ENCODE measurements at places on chromosomes 12 and 14.

DNA sequence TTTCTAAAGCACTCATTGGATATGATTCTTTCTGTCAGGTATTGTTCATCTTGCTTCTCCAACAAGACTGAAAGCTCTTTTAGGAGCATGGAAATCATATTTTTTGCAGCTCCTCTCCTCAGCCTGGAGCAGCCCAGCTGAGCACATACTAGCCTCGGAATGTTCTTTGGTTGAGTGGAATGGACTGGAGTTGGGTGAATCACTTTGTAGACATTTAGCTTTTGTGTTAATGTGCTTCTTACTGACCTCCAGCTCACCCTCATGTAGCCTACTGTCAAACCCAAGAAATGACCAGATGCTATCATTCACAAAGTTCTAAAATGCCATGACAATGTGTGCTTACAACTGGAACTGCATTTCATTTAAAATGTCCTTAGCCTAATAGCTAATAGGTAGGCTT lies 161.1 kb downstream of the NUAK1 start:
- DNase-seq, result no peak

- DNase-seq, result no peak
Observed at GRCh38 chr14:53368711-53369201, 215.6 kb upstream of the DDHD1 start.

DNA sequence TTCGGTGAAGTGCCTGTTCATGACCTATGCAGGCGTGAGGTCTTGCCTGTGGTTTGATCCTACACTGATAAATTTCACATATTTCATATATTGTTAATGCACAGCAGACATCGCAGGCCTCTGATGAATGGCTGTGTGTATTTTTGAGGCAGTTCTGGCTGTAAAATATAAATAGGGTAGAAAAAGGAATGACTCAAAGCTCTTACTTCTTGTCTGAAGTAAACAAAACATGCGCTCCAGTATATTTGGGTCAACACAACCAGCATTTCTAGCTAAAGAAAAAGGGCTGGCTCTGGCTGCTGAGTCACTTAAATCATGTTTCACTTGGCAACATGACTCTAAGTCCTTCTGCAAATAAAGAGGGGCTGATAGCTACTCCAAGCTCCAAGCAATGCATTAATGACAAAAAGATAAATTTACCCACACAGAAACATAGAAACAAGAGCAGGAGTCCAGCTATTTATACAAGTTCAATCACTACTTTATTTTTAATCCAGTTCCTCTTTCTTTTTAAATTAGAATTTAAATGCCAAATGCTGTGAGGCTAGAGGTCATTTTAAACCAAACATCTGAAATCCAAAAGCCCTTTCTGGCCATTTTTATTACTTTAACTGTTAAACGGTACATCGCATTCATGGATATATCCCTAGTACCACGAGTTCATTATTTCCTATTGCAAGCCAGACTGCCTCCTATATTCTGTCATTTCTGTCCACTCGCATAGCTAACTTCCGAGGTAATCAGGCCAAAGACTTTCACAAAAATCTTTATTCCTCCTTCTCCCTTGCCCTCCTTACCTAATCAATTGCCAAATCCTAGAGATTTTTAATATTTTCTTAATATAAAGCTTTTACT lies 54.3 kb upstream of the TMCC3 start:
- no peak for DNase-seq

DNA sequence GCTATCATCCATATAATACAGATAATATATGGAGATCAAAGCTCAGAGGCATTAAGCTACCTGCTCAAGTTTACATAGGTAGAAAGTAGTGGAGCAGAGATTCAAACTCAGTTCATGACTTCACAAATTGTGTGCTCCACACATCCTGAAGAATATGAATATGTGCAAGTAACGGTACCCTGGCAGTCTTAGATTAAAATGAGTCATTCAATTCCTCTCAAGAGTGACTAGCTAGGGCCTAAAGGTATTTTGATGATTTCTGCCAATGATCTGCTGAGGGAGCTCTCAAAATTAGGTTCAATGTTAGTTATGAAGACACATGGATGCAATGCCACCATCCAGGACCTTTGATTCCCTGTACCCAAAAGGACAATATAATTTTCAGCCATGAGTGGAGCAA lies 58.9 kb downstream of the GRIP1 start:
- DNase-seq, result no peak

DNA sequence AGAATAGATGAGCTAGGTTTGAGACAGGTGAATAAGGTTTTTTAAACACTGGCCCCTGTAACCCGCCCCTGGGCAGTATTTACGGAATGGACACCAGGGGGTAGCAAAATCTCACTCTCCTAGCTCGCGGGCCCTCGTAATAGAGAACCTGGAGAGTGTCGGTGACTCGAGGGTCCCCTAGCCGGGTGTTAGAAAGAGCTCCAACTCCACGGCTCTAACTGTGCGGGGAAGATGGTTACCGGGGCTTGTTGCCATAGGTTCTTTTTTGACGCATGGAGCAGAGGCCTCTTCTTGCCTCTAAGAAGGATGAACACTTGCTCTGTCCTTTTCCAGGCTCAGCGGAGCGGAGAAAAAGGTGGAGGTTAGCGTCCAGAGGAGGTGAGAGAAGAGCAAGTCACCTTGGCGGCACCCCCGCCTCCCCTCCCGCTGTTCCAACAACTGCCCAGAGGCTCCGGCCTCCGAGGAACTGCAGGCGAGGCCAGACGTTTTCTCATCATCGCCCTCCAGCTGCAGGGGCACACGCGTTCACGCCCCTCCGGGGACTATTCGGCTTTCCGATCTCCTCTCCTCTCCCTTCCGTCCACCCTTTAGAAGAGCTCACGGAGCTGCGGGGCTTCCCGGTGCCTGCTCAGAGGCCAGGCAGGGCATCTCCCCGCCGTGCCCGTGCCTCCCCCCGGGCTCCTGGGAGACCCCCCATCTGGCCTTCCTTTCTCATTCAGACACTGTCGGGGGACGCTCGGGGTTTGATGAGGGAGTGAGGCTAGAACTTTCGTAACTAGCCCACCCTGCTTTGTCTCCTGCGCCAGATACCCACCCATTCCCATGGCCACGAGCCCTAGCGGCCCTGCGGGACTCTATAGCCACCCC lies 1.4 kb upstream of the ARHGEF40 start:
- peak; percentile 44 for DNase-seq

DNA sequence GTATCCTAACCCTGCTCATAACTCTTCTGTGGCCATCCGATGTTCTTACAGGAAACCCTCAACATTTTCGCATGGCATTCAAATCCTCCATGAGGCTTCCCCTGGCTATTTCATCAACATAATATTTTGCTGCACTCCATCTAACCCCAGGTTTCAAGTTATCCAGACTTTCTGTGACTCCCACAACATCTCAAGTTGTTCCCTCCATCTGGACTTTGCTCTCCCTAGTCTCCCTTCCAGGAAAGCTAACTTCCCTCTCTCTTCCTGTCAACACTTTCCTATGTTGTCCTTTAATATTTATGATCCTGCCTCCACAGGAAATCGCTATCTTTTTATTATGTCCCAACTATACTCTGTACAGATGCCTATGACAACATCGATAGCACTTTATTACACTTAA lies 146.1 kb downstream of the METTL25 start:
- DNase-seq, result no peak

- DNase-seq, result peak; percentile 97
Observed at GRCh38 chr12:133130038-133130807, at the start of the genes ZNF10 and ZNF891. Gene ZNF10 (plus strand): TSS chr12:133130627. CDS start chr12:133144493, 13,866 bp downstream. Gene ZNF891 (minus strand): TSS chr12:133130274. CDS start chr12:133121918, 8,356 bp downstream.

- DNase-seq, result no peak
Observed at GRCh38 chr12:68185598-68185997, 26.1 kb upstream of the IFNG start.

GRCh38 chr14:97707603-97708002 lies 910.4 kb downstream of the VRK1 start:
- DNase-seq, result no peak

GRCh38 chr12:65658360-65658759 lies 165.9 kb upstream of the HMGA2 start:
- DNase-seq, result no peak

DNA sequence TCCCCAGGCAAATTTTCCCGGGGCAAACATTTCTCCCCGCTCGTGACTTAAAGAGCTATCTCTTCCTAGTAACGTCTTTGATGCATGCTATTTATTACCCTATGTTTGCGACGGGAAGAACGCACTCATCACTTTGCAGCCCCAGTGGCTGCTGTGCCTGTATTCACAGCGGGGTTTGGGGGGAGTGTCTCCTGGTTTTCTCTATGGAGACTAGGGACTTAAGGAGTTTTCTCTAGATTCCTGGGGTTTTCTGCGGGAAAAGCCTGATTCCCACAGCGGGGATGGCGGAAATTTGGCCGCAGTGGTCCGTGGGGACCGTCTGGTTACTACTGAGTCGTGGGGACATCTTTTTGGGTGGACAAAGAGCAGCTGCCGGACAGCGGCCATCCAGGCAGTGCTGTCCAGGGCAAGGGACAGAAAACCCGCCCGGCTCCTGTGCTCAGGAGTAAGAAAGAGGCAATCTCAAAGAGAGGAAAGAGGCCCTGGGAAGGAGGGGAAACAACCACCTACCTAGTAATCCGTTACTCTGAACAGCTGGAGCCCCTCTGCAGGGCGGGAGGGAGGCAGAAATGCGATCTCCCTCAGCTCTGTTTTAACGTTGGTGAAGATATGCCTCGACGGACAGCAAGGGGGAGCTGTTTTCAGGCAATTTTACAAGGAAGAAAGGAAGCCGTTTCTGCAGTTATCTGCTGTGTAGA lies 771 bp upstream of the AVPR1A start:
- no peak for DNase-seq

DNA sequence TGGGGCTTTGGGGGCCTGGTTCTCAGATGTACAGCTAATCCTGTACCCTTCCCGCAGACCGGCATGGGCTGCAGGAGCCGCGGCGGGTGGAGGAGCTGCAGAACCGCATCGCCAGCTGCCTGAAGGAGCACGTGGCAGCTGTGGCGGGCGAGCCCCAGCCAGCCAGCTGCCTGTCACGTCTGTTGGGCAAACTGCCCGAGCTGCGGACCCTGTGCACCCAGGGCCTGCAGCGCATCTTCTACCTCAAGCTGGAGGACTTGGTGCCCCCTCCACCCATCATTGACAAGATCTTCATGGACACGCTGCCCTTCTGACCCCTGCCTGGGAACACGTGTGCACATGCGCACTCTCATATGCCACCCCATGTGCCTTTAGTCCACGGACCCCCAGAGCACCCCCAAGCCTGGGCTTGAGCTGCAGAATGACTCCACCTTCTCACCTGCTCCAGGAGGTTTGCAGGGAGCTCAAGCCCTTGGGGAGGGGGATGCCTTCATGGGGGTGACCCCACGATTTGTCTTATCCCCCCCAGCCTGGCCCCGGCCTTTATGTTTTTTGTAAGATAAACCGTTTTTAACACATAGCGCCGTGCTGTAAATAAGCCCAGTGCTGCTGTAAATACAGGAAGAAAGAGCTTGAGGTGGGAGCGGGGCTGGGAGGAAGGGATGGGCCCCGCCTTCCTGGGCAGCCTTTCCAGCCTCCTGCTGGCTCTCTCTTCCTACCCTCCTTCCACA lies 7.6 kb downstream of the NR4A1 start:
- no peak for DNase-seq

GRCh38 chr12:14193639-14194038 lies 171.8 kb upstream of the ATF7IP start:
- no peak for DNase-seq

DNA sequence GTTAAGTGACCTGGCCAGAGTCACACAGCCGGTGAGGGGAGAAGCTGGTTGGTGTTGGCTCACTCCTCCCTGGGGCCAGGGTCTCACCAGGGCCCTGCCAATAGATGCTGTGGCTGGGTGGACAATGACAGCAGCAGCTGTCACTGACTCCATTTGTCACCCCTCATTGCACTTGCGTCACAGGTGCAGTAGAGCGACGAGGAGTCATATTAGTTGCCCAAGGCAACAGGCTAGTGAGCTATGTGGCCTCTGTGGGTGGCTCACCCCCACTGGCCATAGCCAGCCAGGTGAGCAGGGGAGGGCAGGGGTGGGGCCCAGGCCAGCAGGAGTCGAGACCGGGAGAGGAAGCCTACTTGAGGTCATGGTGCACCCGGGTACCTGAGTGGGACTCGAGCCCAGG lies 9.7 kb downstream of the SLC25A47 start:
- no peak for DNase-seq

DNA sequence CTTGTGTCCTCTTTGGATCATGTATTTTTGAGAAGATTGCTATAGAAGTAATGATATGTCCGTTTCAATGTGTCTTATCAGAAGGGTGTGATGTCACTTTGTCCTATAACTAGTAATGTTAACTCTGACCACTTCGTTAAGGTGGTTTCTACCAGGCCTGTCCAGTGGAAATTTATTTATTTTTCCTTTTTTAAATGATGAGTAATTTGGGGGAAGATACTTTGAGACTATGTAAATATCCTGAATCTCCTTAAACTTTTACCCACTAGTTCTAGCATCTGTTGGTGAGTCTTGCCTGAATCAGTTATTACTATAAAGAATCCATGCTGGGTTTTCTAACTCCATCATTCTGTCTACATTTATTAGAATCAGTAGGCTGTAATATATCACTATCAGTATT lies 15.3 kb downstream of the EP400 start:
- no peak for DNase-seq

DNA sequence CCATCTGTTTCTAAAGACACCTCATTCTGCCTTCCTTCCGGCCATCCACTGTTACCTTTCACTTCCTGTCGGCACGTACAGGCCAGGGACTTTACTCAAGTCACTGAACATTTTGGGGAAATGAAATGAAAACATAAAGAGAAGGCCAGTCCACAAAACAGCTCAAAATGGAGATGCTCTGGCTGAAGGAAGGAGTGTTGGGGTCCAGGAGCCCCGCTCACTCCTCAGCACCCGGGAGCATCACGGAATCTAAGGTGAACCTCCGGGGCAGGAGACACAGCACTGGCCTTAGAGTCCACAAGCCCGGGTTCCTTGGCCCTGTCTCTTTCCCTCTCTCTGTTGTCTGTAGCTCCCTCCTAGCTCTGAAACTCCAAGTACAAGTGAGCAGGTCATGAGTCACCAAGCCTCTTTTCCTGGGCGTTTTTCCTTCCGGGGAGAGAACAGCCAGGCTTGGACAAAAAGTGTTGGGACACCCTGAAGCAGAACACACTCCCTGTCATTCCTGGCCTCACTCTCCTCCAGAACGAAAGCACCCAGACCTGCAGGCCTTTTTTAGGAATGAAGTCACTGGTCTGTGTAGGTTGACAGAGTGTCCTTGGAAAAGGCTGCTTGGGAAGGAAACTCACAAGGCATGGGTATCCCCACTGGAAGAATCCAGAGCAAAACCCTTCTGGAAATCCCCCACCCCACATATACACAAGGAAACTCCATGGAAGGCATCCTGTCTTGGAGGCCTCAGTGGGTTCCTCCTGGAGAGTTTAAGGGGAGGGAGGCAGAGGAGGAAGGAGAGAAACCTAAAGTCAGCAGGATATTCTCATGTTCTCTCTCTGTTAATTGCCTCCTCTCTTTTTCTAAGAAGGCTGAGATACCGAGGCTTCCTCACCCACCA lies 245.3 kb downstream of the ZFP36L1 start:
- no peak for DNase-seq

- DNase-seq, result no peak
Observed at GRCh38 chr12:56922031-56922430, 12.2 kb downstream of the SDR9C7 start.

All from stimulated activated CD4-positive, alpha-beta T cell treated with anti-CD3 and anti-CD28 coated beads, Interleukin-4, amount 100 ng/mL, for 24 hours (primary cell).